ENCODE measurements at places on chromosomes 1 and 21. TPM values are rescaled to one million over a fixed set of nuclear protein-coding genes. Genes with fewer than 3 reads are reported as not detected.

Gene SPRR4
- not detected for total RNA-seq

DNA sequence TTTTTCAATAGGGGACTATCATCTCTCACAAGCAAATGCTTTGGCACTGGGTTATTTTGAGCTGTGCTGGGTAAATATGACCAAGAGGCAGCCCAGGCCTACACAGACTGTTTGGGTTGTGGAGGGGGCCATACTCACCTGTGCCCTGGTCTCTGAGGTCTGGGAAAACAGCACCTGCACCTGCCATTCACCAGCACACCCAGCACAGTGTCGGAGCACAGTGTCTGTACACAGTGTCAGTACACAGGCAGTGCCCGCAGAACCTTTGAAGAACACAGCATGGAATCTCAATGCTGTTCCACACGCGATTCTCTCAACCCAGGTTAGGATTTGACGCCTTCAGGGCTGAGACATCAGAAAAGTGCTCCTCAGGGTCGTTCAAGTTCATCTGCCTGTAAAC, 35.0 kb upstream of the FAM89A start:
- DNase-seq: no peak

DNA sequence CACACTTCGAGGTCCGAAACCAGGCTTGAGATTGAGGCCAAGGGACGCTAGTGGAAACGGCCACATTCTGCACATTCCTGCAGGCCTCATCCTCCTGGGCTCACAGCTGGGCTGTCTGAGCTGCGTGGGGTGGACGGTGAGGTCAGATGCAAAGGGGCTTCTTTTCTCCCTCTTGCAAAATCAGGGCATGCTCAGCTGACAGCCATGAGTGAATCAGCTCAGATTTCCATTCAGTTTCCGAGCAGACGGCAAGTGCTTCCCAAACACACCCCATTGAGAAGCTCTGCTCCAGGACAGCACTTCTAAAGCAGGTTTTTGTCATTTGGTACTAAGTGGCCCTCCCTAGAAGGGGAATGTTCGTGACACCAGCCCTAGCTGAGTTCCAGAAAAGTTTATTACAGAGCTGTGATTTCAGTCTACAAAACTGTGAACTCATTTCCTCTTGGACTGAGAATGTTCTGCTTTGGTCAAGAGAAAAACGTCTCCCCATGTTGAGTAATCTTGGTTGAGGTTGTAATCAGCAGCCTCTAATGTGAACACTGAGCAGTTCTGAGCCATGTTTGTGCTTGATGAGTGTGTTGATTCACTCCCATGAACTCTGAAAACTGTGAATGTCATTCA, 10.0 kb downstream of the PDPN start:
- peak; percentile 61 for DNase-seq

GRCh38 chr1:12600335-12600734, 17.7 kb downstream of the DHRS3 start:
- no peak for DNase-seq

Gene MMEL1
- 3.6 TPM for total RNA-seq

Gene ACOT11
- 3.2 TPM for total RNA-seq

Gene LRRC71
- total RNA-seq: 0.13 TPM

Gene MRAP
- total RNA-seq: not detected

GRCh38 chr1:110266834-110267233, 56.7 kb downstream of the KCNC4 start:
- DNase-seq: no peak

GRCh38 chr1:52636721-52637695, 4.0 kb downstream of the SHISAL2A start:
- DNase-seq: no peak
